ENCODE measurements at places on chromosomes 7 and 10. TPM values are rescaled to one million over a fixed set of nuclear protein-coding genes. Genes with fewer than 3 reads are reported as not detected.

DNA sequence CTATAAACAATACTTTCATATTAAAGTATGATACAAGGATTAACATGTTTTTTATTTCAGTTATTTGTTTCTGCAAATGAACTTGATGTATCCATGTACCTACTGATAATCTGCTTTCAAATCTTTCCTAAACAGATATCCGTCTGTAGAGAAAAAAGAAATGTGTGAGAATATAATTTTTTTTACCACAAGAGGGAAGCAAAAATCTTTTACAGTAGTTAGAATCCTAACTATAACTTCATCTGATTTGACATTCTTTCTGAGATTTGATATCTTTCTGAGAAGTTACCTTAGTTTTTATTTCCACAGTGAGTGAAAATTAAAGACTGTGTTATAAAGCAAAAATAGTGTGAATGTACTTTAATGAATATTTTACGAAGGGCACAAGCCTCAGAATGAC, 203.9 kb upstream of the PCLO start:
- no peak for DNase-seq
- H3K4me3 ChIP-seq: no peak overlapping the region
- no peaks in the 10 kb centered on the region for H3K4me1 ChIP-seq
- peaks cover 11% of the 10 kb centered on the region for H3K27me3 ChIP-seq

GRCh38 chr7:45389073-45389872, 184.9 kb upstream of the ADCY1 start:
- H3K27ac ChIP-seq: no peak overlapping the region
- no peaks in the 10 kb centered on the region for H3K36me3 ChIP-seq
- no peaks in the 10 kb centered on the region for H3K27me3 ChIP-seq
- DNase-seq: no peak
- no peak overlapping the region for H3K4me3 ChIP-seq

DNA sequence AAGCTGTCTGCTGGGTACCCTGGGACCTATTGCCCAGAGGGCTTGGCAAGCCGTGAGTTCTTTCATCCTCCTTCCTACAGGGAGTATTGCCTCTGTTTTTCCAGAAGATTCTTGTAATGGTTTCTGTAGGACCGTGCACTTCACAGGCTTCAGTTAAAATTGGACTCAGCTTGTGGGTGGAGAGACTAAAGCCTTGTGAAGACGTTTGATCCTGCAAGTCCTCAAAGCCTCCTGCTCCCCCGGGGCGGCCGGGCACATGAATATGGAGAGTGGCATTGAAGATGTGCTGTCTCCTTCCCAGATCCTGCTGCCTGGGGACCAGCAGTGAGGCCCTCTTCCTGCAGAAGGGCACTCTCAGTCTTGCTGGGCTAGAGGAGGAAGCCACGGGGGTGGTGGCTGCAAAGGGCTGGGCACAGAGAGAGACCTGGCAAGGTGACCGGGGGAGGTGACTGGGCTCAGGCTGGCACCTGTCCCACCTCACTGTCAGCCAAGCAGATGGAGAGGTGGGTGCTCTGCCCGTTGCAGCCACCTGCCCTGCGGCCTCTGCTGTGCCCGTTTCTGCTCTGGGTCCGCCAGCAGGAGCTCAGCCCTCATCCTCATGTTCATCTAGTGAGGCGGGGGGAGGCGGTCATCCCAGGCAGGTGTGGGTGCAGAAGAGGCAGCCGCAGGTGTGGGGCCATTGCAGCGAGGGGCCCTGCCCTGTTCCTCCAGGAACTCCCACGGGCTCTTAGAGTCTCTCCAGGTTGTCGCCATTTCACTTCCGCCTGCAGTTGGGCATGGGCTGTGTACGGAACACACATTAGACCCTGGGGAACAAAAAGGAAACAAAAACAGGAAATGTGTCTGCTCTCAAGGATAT, 55.7 kb downstream of the TMEM209 start:
- H3K36me3 ChIP-seq: no peaks in the 10 kb centered on the region
- no peak overlapping the region for H3K4me3 ChIP-seq
- H3K27me3 ChIP-seq: no peaks in the 10 kb centered on the region

DNA sequence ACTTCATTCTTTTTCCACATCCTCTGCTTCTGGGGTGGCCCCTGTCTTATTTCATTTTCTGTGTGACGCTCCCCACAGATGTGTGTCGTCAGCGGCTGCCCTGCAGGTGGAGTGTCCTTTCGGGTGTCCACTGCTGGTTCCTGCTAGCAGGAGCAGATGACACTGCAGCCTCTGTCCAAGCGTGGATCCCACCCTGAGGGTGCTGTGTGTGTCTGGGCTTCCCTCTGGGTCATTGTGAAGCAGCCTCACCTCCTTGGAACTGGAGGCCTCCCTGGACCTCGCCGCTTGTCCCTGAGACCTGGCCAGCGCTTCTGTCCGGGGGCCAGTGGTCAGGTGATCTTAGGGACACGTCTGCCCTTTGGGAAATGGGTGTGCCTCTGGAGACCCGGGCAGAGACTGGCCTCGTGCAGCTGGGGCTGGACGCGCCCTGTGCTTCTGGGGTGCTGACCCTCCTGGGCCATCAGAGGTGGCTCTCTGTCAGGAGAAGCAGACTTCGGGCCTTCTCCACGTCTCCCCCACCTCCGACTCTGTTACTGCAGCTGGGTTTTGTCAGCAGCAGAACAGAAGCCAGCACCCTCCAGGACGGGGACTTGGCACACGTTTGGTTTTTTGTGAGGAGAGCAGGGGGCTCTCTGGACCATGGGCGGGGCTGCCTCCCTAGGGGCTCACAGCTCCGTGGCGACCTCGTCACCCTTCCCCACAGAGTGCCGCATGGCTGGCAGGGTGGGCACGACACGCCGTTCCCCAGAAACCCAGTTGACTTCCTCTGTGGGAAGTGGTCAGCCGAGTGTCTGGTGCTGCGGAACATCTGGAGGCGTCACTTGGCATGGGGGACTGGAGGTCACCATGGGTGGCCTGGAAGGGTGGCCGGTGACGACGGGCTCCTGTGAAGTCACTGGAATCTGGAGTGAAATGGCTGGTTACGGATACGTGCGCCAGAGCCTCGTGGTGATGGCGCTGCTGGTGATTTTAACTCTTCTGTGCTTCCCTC, 48.4 kb downstream of the INPP5A start:
- H3K27ac ChIP-seq: no peak overlapping the region
- no peaks in the 10 kb centered on the region for H3K27me3 ChIP-seq
- no peak overlapping the region for H3K4me3 ChIP-seq
- no peak for DNase-seq
- peaks cover 10% of the 10 kb centered on the region for H3K4me1 ChIP-seq

Gene ICA1
- not detected for total RNA-seq

- peaks cover 14% of the 10 kb centered on the region for H3K36me3 ChIP-seq
- DNase-seq: no peak
- no peak overlapping the region for H3K27ac ChIP-seq
Measured at GRCh38 chr7:101848208-101848951, 31.0 kb downstream of the CUX1 start.

Gene SAMD9
- 11.1 TPM for total RNA-seq

DNA sequence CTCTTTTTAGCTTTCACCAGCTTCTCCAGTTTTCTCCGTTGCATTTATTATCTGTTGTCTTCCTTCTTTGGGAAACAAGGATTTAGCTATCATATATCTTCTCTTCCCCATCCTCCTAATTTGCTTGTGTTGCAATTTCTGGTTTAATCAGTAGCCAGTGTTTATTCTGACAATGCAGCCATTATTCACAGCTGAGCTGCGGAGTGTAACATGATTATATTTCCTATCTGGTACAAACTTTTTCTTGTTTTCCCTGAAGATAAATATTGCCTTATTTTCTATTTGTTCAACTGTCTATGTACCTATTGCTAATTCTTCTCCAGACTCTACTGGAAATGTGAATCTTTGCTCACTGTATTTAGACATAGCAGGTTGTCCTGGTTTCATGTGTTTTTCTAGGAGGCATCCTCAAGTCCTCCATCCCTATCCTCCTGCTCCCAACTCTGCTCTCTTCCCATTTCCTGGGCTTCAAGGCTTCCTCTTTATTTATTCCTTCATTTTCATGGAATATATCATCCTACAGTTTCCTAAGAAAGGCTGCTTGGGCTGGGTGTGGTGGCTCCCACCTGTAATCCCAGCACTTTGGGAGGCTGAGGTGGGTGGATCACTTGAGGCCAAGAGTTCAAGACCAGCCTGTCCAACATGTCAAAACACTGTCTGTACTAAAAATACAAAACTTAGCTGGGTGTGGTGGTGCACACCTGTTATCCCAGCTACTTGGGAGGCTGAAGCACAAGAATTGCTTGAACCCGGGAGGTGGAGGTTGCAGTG, 72.4 kb upstream of the KDM7A start:
- no peaks in the 10 kb centered on the region for H3K27me3 ChIP-seq
- H3K27ac ChIP-seq: no peak overlapping the region
- DNase-seq: no peak
- no peaks in the 10 kb centered on the region for H3K4me1 ChIP-seq
- H3K36me3 ChIP-seq: no peaks in the 10 kb centered on the region

DNA sequence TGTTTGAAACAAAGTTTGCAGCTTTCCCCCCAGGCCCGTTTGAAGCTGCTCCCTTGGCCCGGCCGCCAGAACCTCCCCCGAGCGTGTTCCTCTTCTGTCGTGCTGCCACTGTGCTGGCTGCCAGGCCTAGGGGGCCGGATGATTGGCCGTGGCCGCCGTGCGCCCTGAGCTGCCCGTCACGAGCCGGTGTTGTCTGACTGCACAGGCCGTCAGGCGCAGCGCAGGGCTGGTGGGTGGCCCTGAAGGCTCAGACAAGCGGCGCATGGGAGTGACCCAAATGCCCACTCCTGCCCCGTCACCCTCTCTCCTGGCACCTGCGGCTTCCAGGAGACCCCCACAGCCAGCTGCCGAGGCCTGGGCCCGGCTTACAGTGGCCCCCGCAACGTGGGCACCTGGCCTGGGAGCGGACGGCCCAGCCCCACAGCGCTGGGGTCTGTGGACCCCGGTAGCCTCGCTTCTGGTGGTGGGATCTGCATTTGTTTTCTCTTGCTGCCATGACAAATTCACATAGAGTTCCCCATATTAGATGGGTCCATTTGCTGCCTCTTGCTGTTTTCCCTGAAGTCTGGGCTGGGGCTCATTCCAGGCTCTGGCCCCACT, 13.1 kb downstream of the JAKMIP3 start:
- H3K4me1 ChIP-seq: no peaks in the 10 kb centered on the region
- H3K4me3 ChIP-seq: no peak overlapping the region
- H3K36me3 ChIP-seq: no peaks in the 10 kb centered on the region
- DNase-seq: no peak

Gene PITX3
- total RNA-seq: not detected

Gene PCLO
- 2.7 TPM for total RNA-seq

Gene AKR1D1
- total RNA-seq: not detected

GRCh38 chr10:37314862-37315261, 189.5 kb downstream of the ANKRD30A start:
- no peaks in the 10 kb centered on the region for H3K36me3 ChIP-seq
- DNase-seq: no peak
- H3K27me3 ChIP-seq: no peaks in the 10 kb centered on the region
- no peaks in the 10 kb centered on the region for H3K4me1 ChIP-seq
- H3K4me3 ChIP-seq: no peak overlapping the region

Gene TBX20
- total RNA-seq: 3.2 TPM

- no peak overlapping the region for H3K27ac ChIP-seq
- peaks cover 10% of the 10 kb centered on the region for H3K27me3 ChIP-seq
Measured at GRCh38 chr10:1160561-1161314, 104.6 kb downstream of the WDR37 start.

GRCh38 chr7:150580638-150581394, 13.6 kb downstream of the GIMAP4 start:
- H3K27me3 ChIP-seq: no peaks in the 10 kb centered on the region
- H3K36me3 ChIP-seq: no peaks in the 10 kb centered on the region
- no peak for DNase-seq

DNA sequence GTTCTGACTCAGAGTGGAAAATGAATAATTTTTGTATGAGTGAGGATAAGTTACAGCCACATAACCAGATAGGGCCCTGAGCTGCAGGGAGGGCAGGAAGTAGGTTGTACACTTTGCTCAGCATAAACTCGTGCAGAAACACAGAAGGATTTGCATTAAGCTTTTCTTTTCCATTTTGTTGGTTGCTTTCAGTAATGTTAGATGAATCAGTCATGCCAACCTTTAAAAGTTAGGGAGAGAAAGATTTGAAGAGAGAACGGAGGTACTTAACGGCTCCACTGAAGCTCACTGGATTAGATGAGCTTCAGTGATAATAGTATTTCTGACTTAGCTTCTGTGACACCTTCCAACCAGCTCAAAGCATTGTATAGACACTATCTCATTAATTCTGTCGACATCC, 348.1 kb downstream of the GATA3 start:
- no peak overlapping the region for H3K4me3 ChIP-seq
- H3K27me3 ChIP-seq: no peaks in the 10 kb centered on the region
- no peak for DNase-seq
- no peak overlapping the region for H3K27ac ChIP-seq
- peaks cover 4% of the 10 kb centered on the region for H3K4me1 ChIP-seq
- no peaks in the 10 kb centered on the region for H3K36me3 ChIP-seq

Gene SKAP2
- 16.4 TPM for total RNA-seq

- H3K4me3 ChIP-seq: no peak overlapping the region
- DNase-seq: no peak
- H3K4me1 ChIP-seq: no peaks in the 10 kb centered on the region
- no peak overlapping the region for H3K27ac ChIP-seq
Measured at GRCh38 chr10:126212738-126213137, 175.5 kb downstream of the ADAM12 start.

Gene GALNT11
- total RNA-seq: 48.8 TPM

- no peak overlapping the region for H3K4me3 ChIP-seq
- no peaks in the 10 kb centered on the region for H3K36me3 ChIP-seq
- H3K27me3 ChIP-seq: peaks cover 11% of the 10 kb centered on the region
- no peak for DNase-seq
- no peaks in the 10 kb centered on the region for H3K4me1 ChIP-seq
Measured at GRCh38 chr10:70902661-70903261, 14.4 kb upstream of the PCBD1 start.

DNA sequence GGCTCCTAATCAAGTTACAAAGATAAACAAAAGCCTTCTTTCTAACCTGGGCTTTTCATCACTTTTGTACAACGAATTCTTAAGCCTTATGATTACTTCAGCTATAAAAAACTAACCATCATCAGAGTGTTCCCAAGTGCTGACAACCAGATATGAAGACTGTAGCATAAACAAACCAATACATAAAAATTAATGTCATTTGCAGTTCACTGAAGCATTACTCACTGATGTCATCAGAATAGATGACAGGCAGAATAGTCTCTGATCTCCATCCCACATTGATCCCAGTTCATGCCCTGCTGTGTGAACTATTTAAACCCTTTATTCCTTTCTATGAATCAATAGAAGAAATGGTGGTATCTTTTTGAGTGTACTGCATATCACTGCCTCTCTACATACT, 84.4 kb downstream of the DNAJC1 start:
- H3K27ac ChIP-seq: no peak overlapping the region
- H3K27me3 ChIP-seq: no peaks in the 10 kb centered on the region
- DNase-seq: no peak
- H3K4me3 ChIP-seq: no peak overlapping the region
- H3K36me3 ChIP-seq: no peaks in the 10 kb centered on the region

- no peaks in the 10 kb centered on the region for H3K4me1 ChIP-seq
- H3K27me3 ChIP-seq: no peaks in the 10 kb centered on the region
- no peak overlapping the region for H3K27ac ChIP-seq
- H3K36me3 ChIP-seq: no peaks in the 10 kb centered on the region
- DNase-seq: no peak
Measured at GRCh38 chr7:70951271-70951962, 180.5 kb upstream of the GALNT17 start.
